ENCODE measurements at places on chromosomes 13 and 19. TPM values are rescaled to one million over a fixed set of nuclear protein-coding genes. Genes with fewer than 3 reads are reported as not detected.
A peak's percentile ranks its signal among the peaks of the same experiment; 100 is the strongest.

GRCh38 chr13:54183728-54184127 is 1155.1 kb downstream of the OLFM4 start:
- no peaks in the 10 kb centered on the region for H3K27me3 ChIP-seq
- no peaks in the 10 kb centered on the region for H3K36me3 ChIP-seq
- no peak overlapping the region for H3K27ac ChIP-seq
- H3K4me1 ChIP-seq: no peaks in the 10 kb centered on the region
- no peak for DNase-seq

DNA sequence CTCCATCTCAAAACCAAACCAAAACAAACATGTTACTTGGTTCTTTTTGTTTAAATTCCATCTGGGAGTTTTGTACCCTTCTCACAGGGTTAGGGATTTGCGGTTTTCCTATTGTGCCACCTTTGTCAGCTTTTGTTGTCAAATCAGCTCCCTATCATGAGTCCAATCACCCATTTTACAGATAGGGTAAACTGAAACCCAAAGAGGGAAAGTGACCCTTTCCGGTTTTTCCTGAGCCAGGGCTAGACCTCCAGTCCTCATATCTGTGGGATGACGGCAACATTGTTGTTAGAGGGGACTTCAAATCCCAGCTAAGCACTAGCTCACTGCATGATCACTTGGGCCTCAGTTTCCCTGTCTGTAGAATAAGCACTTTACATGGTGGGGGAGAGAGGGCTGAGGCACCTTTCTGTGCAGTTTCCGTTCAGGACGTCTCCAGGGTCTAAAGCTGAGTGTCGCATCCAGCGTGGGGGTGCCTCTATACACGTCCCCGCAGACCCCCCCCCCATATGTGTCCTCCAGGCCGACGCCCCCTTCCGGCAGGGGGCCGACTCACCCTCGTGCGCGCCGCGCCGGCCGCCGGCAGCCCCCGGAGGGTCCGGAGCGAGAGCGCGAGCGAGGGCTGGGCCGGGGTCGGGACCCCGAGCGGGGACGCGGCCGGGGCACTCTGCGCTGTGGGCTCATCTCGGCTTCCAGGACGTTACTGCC is 3.9 kb downstream of the CCDC194 start:
- peak overlapping the region; percentile 31 for H3K27ac ChIP-seq
- no peaks in the 10 kb centered on the region for H3K27me3 ChIP-seq
- no peaks in the 10 kb centered on the region for H3K36me3 ChIP-seq
- no peak for DNase-seq

- H3K4me1 ChIP-seq: no peaks in the 10 kb centered on the region
- no peaks in the 10 kb centered on the region for H3K36me3 ChIP-seq
- no peak within 1 kb of the TSS for H3K27ac ChIP-seq
- DNase-seq: no peak
- H3K27me3 ChIP-seq: no peaks in the 10 kb centered on the region
- no peak within 1 kb of the TSS for H3K4me3 ChIP-seq
Measured at GRCh38 chr19:15479391-15480345, at the start of gene PGLYRP2. TSS of gene PGLYRP2 (minus strand) at chr19:15479501. CDS start at chr19:15479371, 130 bp downstream.

DNA sequence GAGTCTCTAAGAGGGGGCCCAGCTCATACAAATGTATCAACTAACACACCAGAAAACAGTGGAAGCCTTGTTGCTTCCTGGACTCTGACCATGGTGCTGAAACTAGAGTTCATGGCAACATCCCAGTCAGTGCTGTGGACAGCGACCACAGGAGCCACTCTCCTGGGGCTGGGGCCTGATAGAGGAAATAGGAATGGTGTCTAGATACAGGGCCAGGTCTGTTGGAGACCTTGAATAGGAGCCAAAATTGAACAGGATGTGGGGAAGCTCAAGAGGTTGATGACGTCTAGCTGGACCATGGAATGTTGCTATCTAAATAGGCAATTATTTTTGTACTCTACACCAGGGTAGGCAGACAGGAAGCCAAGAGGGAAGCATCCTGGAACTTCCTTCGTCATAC is 21.7 kb downstream of the LILRB4 start:
- H3K36me3 ChIP-seq: no peaks in the 10 kb centered on the region
- DNase-seq: no peak
- no peak overlapping the region for H3K4me3 ChIP-seq
- H3K27me3 ChIP-seq: no peaks in the 10 kb centered on the region
- H3K27ac ChIP-seq: no peak overlapping the region

FPR3 gene
- 1.2 TPM for total RNA-seq
